ENCODE measurements at places on chromosomes 5 and 9.
A peak's percentile ranks its signal among the peaks of the same experiment; 100 is the strongest.

GRCh38 chr5:167918813-167919483 lies 372.5 kb upstream of the WWC1 start:
- no peak for DNase-seq

DNA sequence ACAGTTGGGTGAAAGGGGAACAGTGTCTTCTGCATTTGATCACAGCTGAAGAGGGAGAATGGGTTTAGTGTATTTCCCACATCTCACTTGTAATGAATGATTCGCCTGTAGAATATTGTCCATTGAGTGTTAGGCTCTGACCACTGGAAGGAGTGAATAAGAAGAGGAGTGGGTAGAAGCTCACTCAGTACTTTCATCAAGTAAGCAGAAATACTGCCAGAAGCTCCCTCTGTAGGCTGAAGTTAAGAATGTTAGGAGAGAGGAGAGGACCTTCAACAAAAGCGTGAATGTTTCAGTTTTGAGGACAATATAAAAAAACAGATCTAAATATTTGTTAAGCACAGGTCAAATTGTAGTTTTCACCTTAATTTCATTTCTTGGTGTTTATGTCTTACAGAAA lies 27.5 kb downstream of the FSD1L start:
- DNase-seq, result no peak

GRCh38 chr5:151030379-151030778 lies 10.0 kb downstream of the GPX3 start:
- no peak for DNase-seq

- no peak for DNase-seq
These were observed 471.8 kb downstream of the BNC2 start for GRCh38 chr9:16398691-16399090.

- no peak for DNase-seq
These were observed 11.7 kb upstream of the GADD45G start for GRCh38 chr9:89592963-89593726.

- DNase-seq, result no peak
These were observed 4.8 kb upstream of the FGF1 start for GRCh38 chr5:142690667-142691066.

GRCh38 chr9:136002215-136002614 lies 41.0 kb upstream of the UBAC1 start:
- DNase-seq, result no peak

- DNase-seq, result peak; percentile 0
These were observed 74.5 kb downstream of the PTCD2 start for GRCh38 chr5:72394688-72395087.

GRCh38 chr5:86797677-86798076 lies 179.9 kb downstream of the COX7C start:
- no peak for DNase-seq

DNA sequence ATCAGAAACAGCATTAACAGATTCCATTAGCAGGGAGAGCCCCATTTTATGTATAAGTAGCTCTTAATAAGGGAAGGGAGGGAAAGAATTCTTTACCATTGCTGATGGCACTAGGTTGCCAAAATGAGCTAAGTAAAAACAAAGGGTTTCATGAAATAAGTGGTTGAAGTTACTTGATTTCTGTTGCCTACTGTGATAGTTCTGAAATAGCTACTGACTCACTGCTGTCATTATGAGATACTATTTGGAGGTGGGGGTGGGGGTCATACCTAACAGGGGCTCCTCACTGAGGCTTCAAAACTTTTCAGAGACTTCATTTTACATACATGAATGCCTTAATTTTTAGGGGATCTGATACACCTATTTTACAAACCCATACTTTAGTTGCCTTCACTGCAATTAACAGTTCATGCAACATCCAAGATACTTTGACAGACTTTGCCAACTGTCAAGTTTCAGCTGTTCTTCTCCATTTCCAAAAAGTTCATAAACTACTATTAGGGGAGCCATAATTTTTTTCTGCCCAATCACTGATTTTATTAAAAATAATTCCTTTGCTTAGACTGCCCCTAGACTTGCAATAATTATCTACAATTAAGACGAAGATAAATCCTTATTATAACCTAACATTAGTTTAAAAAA lies 4.6 kb downstream of the HOMER1 start:
- DNase-seq, result no peak

DNA sequence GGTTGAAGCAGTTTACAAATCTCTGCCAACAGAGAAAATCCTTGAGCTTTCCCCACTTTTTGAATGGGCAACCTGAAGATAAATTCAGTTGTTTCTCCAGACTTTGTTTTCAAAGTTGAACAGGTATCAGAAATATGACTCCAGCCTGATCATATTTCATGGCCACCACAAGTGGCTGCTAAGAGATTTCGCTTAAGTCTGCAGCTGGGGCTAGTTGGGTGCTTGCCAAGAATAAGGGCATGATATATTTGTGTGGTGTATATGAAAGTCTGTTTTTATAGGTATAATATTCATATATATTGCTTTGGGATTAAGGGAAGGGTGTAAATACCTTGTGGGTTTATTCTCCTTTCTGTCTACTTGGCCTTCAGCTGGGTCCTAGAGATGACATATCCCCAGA lies 168.4 kb upstream of the GDNF start:
- peak; percentile 79 for DNase-seq

GRCh38 chr9:92147030-92147851 lies 32.0 kb upstream of the SPTLC1 start:
- no peak for DNase-seq

- no peak for DNase-seq
These were observed 622.6 kb downstream of the PRR16 start for GRCh38 chr5:121086671-121087070.

DNA sequence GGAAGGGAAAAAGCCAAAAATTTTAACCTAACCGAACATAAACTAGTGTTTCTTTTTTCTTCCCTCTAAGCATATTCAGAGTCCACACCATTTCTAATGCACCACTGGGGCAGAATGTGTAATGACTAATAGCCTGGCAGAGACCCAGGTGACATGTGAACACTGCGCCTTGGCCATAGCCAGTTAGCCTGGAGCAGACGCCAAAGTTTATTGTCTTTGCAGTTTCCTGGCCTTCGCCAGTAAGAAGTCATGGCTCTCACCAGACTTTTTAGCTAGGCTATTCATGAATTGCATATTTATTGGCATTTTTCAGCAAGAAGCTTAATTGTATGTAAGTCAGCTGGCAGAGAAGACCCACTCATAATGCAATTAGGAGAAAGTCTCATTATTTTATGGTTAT lies 182.8 kb upstream of the SLC27A6 start:
- no peak for DNase-seq

DNA sequence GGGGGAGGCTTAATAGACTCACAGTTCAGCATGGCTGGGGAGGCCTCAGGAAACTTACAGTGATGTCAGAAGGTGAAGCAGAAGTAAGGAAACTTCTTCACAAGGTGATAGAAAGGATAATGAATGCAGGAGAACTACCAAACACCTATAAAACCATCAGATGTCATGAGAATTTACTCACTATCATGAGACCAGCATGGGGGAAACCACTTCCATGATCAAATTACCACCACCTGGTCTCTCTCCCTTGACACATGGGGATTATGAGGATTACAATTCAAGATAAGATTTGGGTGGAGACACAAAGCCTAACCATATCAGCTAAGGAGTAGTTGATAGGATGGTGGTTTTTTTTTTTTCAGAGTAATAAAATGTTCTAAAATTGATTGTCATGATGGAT lies 201.8 kb downstream of the CDH12 start:
- DNase-seq, result no peak

DNA sequence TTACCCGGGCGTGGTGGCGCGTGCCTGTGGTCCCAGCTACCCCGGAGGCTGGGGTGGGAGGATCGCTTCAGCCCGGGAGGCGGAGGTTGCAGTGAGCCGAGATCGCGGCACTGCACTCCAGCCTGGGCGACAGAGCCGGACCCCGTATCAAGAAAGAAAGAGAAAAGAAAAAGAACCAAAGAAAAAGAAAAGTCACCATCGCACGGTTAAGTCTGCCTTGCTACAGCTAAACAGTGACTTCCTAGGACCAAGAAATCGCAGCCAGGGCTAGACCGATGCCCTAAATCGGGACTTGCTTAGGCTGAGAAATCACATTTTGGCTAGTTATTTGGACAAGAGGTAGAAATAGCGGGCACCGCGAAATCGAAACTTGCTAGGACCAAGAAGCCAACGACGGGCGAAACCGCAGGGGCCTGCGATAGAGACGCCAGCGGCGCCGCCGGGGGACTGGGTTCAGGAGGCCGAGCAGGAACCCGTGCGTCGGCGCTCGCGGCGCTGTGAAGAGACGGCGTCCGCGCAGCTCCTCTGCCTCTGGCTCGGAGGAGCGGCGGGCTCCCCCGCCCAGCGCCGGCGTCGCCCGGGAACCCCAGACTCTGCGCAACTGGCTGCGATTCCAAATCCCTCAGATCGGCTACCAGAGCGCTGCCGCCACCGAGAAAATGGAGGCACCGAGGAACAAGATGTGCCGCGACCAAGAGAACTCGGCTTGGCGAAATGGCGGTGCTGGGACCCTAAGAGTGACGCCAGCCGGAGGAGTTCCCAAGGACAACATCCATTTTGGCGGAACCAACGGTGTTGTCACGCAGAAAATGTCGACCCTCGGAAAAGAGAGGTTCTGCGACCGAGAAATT lies 26.1 kb upstream of the ANXA2R start:
- DNase-seq, result peak; percentile 88

- DNase-seq, result no peak
These were observed 140.5 kb upstream of the IRX4 start for GRCh38 chr5:2023196-2023595.

GRCh38 chr5:166433679-166434078 lies 1857.8 kb upstream of the WWC1 start:
- DNase-seq, result no peak

DNA sequence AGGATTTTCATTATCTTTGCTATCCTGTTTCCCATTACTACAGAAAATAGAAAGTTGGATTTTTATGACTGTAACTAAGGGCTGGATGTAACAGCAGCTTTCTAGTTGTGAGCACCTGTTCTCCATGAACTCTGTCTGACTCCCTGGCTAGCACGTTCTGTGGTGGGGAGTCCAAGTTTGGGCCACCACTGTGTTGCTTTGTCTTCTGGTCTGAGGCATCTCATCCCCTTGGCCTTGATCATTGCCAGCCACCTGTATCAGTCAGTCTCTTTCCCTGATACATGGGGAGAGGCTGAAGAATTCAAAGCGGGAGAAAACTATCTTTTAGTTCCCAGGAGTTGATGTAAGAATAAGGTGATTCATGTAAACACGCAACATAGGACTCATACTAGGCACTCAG lies 33.4 kb downstream of the WDR70 start:
- DNase-seq, result no peak

DNA sequence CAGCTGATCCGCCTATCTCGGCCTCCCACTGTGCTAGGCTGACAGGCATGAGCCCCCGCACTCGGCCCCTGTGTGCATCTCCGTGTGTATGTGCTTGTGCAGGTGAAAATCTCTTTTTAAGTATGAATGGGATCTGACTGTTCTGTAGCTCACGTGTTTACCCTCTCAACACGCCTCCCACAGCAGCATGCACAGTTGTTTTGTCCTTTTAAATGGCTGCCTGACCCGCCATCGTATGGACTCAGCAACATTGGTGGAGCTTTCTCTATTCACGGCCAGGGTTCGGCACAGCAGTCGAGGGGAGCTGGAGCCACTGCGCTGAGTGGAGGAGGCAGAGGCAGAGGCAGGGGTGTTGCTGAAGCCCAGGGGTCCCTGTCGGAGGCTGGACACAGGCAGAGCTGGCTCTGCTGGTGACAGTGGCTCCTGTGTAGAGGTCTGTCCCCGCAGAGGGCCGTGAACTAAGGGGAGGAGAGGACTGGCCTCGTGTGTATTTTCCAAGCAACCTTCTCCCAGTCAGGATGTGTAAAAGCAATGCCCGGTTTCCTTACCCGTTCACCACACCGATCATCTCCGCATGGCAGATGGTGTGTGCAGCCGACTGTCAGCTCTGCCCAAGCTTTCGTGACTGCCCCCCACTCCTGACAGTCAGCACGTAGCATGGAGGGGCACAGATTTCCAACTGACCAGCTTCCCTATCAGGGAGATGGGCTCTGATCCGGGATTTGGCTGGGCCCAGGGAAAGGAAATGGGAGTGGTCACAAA lies 37.3 kb downstream of the MRPL36 start:
- DNase-seq, result no peak

- no peak for DNase-seq
These were observed 101.7 kb upstream of the TBC1D2 start for GRCh38 chr9:98356953-98357690.

GRCh38 chr5:132953710-132954109 lies 9.7 kb downstream of the AFF4 start:
- no peak for DNase-seq

DNA sequence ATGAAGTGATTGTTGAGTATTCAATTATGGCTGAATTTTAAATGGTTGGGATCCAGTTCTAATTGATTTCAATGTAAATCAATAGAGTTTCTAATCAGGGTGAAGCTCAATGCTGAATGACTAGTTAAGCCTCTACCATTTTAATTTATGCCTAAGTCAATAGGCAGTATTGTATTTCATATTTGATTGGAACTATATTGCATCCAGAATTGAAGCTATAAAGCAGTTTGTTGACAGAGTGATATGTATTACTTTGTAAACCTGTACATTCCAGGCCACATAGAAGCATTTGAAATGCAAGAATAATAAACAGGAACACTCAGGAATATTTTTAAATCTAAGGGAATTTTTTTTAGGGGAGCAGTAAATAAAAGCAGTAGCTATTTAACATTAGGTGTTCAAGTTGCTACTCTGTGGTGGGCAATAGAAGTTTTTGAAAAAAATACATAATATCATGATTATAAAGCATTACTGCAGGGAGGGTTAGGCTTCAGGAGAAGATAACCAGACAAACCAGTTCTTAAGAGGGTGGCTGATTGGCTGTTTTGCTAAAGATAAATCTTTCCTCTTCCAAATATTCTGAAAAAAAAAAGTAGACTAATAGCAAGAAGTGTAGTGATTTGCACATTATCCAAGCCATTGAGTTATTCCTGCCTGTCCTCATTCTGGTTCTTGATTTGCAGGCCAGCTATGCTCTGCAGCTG lies 492.0 kb upstream of the MEF2C start:
- DNase-seq, result peak; percentile 44

DNA sequence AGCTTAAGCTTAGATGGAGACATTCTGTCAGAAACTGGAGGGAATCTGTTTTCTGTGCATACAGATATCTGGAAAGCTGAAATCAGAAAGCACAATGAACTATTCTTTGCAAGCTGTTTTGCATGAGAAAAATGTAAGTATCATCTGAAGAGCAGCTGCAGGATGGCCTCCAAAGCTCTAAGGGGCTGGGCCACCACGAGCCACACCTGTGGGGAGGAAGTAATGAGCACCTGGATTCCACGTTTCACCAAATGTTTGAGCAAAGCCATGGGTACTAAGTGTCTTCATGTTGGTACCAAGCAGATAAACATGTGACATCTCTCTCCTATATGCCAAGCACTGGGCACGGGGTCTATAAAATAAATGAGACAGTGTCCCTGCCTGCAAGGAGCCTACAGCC lies 199.3 kb downstream of the TTLL11 start:
- no peak for DNase-seq
